HT-29 (cell line): ENCODE measurements at places on chromosomes 1 and 21.

GRCh38 chr1:247434005-247434404 is 18.0 kb downstream of the NLRP3 start:
- DNase-seq, result no peak

DNA sequence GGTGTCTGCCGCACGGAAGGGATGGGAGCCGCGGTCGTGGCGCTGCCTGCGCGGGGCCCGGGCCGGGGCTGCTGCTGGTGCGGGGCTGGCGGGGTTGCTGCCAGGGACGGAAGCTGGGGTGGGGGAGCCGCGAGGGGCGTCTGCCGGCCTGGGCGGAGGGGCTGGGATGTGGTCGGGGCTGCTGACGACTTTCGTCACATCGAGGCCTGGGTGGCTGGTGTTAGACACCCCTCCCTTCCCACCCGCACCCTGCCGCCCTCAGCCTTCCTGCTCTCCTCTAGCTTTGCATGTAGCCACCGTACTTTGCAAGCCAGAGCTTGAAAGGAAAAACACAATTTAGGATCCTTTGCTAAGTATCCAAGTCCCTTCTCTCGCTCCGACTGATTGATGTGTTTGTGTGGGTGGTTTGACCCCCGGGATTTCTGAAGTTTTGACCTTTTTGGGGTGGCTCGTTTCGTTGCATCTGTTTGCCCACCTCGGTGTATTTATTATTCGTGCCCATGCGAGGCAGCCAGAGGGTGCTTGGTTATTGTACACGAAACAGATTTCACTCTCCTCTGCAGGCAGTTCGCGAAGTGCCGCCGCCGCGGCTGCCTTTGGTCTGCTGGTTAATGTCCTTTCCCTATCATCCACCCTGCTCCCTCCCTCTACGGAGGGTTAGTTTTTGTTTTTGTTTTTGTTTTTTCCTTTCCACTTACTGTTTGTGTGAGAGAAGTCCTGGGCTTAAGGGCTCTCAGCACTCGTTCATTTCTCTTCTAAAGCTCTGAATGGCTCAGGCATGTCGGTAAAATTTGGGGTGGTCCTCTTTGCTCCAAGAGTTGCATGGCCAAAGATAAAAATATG is 868 bp downstream of the C1orf21 start:
- peak; percentile 58 for DNase-seq

GRCh38 chr1:14514739-14515138 is 83.7 kb upstream of the KAZN start:
- DNase-seq, result no peak

DNA sequence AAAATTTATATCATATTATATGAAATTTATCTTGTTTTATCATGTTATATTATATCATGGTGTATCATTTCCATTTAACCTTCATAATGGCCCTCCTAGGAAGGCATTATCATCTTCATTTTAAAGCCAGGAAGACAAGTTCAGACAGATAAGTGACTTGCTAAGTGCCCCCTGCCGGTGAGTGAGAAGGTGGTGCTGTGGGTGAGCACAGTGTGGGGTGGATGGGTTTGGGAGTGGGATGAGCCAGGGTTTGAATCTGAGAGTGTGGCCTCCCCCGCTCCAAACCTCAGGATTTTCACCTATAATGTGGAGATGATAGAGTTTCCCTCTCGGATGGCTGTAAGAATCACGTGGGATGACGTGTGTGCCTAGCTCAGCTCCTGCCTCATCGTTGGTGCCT is 108.7 kb upstream of the IGSF21 start:
- peak; percentile 38 for DNase-seq

GRCh38 chr1:162908780-162909179 is 47.8 kb upstream of the CCDC190 start:
- peak; percentile 11 for DNase-seq

DNA sequence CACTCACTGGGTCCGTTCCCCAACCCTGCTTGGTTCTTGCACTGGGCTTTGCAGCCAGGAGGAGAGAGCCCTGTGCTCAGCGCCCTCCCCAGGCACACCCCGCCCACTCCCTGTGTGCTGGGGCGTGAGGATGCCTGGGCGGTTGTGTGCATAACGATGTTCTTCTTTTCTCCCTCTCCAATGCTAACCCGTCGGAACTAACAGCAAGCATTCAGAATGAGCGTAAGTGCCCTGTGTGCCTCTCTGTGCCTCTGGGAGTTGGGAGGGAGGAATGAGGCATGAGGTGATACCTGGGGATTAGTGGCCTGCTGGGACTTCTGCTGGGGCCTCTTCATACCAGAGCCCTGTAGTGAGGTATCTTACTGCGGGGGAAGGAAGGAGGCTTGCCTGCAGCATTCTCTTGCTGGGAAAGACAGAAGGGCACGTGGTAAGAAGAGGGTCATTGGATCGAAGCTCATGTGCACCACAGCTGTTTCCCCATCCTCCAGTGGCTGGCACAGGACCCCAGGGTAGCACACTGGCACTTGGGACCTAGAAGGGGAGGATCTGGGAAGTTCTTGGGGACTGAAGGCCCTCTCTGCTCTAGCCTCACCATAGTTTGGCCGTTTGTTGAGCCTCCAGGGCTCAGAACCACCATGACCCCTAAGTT is 79.8 kb downstream of the NFASC start:
- no peak for DNase-seq

DNA sequence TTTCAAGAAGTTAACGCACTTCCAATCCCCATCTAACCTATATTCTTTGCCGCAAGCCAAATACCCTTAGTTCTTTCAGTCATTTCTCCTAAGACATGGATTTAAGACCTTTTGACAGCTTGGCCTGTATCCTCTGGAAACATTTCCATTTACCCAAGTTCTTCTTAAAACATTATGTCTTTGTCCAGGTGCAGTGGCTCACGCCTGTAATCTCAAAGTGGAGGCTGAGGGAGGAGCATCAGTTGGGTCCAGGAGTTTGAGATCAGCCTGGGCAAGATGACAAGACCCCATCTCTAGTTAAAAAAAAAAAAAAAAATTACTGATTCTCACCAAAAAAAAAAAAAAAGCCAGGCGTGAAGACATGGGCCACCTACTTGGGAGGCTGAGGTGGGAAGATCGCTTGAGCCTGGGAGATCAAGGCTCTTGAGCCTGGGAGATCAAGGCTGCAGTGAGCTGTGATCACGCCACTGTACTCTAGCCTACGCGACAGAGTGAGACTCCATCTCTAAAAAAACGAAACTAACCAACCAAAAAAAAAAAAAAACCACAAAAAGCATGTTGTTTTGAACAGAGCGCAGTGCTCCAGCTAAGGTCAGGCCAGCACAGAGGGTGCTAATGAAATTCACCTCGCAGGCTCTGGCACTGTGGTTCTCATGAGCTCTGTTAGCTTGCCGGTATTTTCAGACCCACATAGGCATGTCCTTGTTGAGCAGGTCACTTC is 36.0 kb downstream of the NUAK2 start:
- DNase-seq, result no peak

- no peak for DNase-seq
These were observed 3.0 kb downstream of the MMEL1 start for GRCh38 chr1:2629627-2630497.

GRCh38 chr21:35266546-35266945 is 217.4 kb upstream of the RUNX1 start:
- no peak for DNase-seq

- DNase-seq, result no peak
These were observed 16.2 kb downstream of the ITGB3BP start for GRCh38 chr1:63506782-63507181.

DNA sequence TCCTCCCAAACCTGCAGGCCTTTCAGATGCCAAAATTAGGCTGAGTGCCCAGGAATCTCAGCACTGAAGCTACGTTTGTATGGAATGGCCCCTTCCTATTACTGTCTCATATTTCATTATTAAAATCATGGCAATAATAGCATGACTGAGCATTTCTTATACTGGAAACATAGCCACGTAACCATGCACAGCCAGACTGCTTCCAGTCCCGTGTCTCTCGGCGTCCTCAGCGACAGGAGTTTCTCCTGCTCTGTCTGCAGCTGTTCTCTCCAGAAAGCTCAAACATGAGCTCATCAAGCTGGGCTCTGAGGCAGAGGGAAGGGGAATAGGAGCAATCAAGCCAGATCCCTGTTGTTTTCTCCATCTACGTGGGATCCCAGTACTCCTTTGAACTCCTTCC is 104.0 kb downstream of the CDC7 start:
- no peak for DNase-seq

- DNase-seq, result no peak
These were observed 10.3 kb upstream of the C1orf198 start for GRCh38 chr1:230878591-230878990.

GRCh38 chr1:230334447-230334837 is 91.7 kb downstream of the PGBD5 start:
- DNase-seq, result no peak

- DNase-seq, result no peak
These were observed 45.5 kb upstream of the AIM2 start for GRCh38 chr1:159122005-159122621.

DNA sequence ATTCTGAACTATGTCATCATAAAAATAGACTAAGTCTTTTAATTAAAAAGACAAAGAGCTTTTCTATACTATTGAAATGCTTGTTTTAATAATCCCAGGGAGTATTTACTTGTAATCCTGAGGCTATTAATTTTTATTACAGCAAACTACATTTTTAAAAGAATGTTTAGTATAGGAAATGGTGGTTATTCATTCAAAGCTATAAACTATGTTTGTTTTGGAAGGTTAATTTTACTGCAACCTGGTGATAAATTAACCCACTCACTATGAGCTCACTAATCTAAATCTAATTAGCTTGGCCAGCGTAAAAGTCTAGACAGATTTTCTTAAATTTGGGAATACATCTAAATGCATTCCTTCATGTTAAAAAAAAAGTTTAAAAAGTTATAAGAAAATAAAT is 13.8 kb upstream of the EYA3 start:
- no peak for DNase-seq

DNA sequence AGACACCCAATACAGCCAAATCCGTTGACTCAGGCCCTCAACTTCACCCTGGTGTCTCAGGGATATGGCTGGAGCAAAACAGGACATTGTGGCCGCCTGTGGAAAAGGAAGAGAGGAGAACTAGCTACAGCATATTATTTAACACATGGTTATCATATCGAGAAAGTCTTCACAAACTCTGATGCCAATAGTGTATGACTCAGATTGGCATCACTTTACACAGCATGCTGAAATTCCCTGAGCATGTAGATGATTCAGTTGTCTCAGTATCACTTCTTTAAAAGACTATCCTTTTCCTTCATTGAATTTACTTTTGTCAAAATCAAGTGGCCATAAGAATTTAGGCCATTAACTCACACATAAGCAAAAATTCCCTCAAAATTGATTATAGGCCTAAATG is 20.1 kb downstream of the HSD3B2 start:
- DNase-seq, result no peak

DNA sequence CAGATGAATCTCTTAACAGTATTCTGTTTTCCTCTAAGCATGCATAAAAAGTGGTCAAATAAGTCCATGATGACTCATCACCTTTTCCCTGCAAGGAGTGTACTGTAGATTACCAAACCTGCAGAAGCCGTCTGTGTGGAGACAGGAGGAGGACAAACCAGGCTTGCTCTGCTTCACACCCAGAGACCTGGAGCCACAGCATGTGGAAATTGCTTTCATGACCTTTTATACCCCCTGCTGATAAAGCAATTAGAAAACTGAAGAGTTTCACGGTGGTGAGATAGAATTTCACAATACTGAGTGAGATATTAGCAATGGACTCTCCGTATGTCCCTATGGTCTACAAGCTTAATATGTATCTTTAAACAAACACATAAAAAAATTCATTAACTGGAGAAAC is 9.4 kb downstream of the CORT start:
- DNase-seq, result peak; percentile 68

- DNase-seq, result peak; percentile 50
These were observed 17.1 kb downstream of the CAPZA1 start for GRCh38 chr1:112636597-112637253.

- no peak for DNase-seq
These were observed 235.0 kb downstream of the MATN1 start for GRCh38 chr1:30488324-30488913.

DNA sequence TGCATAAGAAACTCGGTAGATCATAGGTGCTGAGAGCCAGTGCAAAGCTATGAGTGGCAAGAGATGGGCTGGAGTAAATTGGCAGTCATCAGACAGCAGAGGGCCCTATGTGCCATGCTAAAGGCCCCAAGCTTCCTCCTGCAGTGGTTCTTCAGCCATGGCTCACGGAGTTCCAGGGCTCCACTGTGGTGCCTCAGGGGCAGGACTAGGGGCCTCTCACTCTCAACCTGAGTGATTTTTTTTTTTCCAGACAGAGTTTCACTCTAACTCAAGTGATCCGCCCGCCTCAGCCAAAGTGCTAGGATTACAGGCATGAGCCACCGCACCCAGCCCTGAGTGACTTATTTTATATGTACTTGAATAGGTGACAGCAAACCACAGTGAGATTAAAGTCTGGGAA is 10.4 kb upstream of the GJA8 start:
- DNase-seq, result peak; percentile 38

GRCh38 chr1:161175771-161176453 is 1.4 kb downstream of the B4GALT3 start:
- DNase-seq, result no peak
